ENCODE measurements at places on chromosomes 11 and 22. TPM values are rescaled to one million over a fixed set of nuclear protein-coding genes. Genes with fewer than 3 reads are reported as not detected.

Gene DEUP1
- 2.0 TPM for polyA plus RNA-seq

Gene RIMBP3C
- 0.32 TPM for polyA plus RNA-seq

Gene KRTAP5-11
- not detected for polyA plus RNA-seq

Gene OLFML1
- polyA plus RNA-seq: 1.1 TPM

Gene C11orf65
- polyA plus RNA-seq: 3.7 TPM
